Stimulated activated CD4-positive, alpha-beta T cell treated with anti-CD3 and anti-CD28 coated beads, Interleukin-15, amount 100 ng/mL, for 1 hour (primary cell): ENCODE measurements at places on chromosomes 13 and 19.

DNA sequence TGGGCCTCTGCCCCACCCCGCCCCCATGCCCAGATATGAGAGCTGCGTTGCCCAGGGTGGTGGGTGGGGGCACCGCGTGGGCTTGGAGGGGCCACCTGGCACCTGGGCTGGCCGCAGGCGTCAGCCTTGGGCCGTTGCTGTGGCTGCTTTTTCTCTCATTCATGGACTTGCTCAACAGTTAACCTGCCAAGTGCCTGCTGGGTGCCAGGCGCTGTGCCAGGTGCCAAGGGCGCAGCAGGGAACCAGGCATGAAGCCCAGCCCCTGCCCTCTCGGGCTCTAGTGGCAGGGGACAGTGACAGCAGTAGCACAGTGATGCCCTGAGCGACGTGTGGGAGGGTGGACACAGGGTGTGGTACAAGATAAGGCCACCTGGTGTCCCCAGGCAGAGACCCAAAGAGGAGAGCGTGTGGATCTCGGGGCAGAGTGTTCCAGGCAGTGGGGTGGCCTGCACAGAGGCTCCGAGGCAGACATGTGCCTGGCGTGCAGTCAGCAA, 28.1 kb downstream of the DHX34 start:
- no peak for DNase-seq

DNA sequence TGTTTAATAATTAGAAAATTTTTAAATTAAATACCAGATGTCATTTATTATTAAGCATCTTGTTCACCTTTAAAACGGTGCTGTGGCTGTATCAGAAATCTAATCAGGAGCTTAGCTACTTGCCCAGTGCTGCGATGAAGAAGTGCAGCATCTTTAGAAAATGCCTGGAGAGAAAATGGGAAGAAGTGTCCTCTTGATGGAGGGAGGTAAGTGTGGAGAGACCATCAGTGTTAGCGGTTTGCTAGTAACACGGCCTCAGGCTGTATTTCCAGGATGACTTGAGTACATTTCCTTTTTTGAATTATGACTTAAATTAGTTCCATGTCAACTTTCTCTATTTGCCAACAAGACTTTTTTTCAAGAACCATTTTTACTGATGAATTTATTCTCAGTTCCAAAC, 74.1 kb downstream of the SHISA2 start:
- no peak for DNase-seq

DNA sequence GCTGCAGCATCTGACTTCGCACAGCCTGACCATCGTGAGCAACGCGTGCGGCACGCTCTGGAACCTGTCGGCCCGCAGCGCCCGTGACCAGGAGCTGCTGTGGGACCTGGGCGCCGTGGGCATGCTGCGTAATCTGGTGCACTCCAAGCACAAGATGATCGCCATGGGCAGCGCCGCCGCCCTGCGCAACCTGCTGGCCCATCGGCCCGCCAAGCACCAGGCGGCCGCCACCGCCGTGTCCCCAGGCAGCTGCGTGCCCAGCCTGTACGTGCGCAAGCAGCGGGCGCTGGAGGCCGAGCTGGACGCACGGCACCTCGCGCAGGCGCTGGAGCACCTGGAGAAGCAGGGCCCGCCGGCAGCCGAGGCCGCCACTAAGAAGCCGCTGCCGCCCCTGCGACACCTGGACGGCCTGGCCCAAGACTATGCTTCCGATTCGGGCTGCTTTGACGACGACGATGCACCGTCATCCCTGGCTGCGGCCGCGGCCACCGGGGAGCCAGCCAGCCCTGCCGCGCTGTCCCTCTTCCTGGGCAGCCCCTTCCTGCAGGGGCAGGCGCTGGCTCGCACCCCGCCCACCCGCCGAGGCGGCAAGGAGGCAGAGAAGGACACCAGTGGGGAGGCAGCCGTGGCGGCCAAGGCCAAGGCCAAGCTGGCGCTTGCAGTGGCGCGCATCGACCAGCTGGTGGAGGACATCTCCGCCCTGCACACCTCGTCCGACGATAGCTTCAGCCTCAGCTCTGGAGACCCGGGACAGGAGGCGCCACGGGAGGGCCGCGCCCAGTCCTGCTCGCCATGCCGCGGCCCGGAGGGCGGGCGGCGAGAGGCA, 13.6 kb downstream of the C19orf25 start:
- DNase-seq = no peak

DNA sequence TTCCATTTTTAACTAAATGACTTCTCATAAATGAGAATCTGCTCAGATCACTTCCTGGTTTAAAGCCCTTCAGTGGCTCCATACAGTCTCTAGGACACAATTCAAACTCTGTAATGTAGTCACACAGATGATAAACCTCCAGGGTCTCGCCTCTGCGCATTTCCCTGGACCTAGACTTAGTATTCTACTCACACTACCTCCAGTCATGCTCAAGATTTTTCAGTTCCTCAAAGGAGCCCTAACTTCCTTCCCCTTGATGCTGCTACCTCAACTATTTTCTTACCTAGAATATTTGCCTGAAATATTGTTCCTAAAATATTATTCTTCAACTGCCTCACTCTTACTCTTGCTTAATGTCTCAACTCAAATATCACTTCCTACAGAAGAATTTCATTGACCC, 86.7 kb upstream of the TPP2 start:
- no peak for DNase-seq

DNA sequence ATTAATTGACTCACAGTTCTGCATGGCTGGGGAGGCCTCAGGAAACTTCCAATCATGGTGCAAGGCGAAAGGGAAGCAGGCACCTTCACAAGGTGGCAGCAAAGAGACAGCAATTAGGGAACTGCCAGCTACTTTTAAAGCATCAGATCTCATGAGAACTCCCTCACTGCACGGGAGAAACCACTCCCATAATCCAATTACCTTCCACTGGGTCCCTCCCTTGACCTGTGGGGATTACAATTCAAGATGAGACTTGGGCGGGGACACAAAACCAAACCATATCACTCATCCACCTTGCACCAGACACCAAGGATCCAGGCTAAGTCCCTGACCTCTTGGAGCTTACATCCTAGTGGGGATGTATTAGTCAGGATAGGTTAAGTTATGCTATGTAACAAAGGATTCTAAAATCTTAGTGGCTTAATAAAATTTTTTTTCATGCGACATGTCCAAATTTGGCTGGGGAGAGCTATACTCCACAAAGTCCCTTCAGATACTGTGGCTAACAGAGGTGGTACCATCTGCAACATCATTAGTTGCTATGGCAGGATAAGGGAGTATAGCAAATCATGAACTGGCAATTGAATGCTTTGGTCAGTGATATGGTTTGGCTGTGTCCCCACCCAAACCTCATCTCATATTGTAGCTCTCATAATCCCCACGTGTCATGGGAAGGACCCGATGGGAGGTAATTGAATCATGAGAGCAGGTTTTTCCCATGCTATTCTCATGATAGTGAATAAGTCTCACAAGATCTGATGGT, 8.3 kb upstream of the FAM187B start:
- DNase-seq = no peak

DNA sequence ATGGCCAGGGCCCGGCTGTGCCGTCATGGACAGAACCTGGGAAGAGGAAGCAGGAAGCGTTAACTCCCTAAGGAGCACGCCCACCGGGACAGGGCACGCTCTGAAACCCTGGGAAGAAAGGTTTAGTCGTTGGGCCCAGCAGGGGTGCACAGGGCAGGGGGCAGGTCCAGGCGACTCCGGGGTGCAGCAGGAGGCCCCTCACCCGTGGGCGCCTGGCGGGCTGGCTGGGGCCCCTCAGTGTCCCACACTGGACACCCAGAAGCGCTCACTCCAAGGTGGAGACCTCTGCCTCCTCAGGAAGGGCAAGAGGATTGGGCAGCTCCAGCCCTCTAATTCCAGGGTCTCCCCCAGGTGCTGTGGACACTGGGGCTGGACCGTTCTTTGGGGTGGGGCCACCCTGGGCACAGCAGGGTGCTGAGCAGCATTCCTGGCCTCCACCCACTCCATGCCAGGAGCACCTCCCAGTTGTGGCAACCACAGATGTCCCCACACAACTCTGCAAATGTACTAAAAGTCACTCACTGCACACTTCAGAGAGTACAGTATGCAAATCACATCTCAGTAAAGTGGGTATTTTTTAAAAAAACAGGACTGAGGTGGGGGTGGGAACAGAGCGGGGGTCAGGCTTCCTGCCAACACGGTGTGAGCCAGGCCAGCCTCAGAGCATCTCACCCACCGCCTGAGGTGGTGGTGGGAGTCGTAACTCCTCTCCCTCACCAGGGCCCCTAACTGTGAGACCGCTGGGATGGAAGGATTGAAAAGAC, 35.2 kb downstream of the PIP5K1C start:
- no peak for DNase-seq

DNA sequence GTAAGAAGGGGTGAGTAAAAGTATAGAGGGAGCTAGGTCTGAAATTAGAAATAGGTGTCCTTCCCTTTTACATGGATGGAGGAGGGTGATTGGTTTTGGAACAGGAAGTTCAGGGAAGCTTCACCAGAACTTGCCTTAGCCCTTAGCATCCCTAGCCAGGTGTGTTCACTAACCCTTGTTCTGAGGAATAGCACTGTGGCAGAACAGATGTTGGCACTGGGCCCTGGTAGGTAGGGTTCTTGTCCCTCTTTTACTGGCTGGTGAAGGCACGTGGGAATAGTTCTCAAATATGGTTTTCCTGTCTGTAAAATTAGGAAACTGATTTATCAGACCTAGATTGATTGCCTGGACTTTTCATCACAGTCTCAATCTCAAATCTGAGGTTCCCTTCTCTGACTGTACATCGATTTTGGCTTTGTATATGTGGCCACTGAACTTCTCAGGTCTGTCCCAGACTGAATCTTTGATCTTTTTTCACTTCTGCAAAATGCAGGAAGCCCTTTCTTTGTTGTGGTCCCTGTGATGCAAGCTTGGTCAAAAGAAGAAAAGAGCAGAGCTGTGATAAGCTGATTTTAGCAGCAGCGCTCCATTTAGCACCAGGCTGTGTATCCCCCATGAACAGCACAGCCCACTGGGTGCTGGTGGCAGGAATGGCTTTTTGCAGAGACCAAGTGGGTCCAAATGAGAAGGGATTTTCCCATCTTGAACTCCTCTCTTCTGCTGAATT, 86.2 kb upstream of the HTR2A start:
- no peak for DNase-seq

DNA sequence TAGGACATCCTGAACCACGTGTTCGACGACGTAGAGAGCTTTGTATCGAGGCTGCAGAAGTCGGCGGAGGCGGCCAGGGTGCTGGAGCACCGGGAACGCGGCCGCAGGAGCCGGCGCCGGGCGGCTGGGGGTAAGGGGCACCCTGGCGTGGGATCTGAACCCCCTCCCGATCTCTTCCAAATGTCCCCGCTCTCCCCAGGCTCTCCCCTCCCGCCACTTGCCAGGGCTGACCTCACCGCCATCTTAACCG, 6.0 kb downstream of the EPS8L1 start:
- no peak for DNase-seq

DNA sequence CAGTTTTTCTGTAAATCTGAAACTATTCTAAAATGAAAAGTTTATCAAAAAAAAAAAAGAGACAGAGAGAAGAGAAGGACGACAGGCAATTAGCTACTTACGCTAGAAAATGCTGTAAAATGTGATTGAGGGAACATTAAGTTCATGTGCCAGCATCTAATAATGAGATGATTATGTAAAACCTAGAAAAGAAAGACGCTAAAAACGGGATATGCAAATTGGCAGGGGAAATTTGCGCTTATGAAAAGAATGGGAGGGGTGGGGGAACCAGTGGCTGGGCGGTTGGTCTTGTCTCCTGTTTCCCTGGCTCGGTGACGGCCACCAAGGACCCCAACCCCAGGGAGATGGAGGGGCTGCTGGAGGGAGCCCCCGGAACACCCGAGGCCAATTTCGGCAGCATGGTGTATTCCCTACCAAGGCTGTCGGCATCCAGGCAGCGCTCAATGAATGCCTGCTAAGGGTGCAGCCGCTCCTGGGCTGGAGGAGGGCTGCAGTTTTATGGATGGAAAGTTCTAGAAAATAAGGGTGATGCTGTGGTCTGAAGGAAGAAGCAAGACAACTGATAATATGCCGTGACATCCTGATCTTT, 34.2 kb downstream of the GNG7 start:
- no peak for DNase-seq

DNA sequence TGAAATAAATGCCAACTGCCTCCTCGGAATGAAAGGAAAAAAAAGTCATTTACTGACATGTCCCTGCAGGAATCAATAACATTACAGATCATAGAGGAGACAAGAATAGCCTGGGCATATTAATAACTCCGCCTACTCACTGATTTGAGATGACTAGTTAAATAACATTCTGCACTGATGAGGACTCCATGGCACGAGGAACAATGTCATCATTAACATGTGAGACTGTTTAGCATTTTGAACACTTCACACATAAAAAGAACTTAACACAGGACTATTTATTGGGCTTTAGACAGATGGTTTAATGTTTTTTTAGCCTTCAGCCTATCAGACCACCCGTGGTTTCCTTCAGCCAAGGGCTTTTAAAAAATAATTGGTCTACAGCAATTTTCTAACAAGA, 170.1 kb downstream of the OLFM4 start:
- no peak for DNase-seq
